ENCODE measurements at places on chromosomes 6 and 20. TPM values are rescaled to one million over a fixed set of nuclear protein-coding genes. Genes with fewer than 3 reads are reported as not detected.

Gene CST5
- total RNA-seq = not detected

GRCh38 chr20:5843054-5843592 lies 92.9 kb downstream of the SHLD1 start:
- H3K4me1 ChIP-seq = no peaks in the 10 kb centered on the region
- no peak overlapping the region for H3K4me3 ChIP-seq
- no peaks in the 10 kb centered on the region for H3K27me3 ChIP-seq
- no peak overlapping the region for H3K27ac ChIP-seq

DNA sequence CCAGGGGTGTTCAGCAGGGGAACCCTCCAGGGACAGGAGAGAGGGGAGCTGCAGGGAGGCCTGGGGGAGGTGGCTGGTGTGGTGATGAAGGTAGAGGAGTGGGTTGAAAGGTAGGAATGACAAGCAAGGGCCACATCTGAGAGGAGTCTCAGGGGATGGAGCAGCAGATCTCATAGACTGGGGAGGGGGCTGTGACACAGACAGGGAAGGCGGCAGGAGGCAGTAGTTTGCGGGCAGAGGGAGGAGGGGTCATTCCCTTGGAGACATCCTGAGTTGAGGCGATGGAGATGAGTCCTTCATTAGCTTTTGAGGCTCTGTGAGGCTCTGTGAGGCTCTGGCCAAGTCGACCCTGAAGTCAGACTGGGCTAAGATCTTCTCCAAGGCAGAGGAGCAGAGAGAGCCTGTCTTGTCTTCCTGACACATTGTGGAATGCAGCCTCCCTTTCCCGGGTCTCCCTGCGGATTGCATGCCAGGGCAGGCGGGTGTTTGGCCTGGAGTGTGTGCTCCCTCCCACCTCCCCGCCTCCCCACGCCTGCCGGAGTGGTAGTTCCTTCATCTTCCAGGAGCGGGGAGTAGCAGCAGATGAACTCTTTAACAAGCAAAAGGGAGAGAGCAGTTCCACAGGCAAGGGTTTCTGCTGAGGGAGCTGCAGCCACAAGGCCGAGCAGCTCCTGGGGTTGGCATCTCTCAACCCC lies 34.3 kb upstream of the MLN start:
- no peaks in the 10 kb centered on the region for H3K27me3 ChIP-seq
- H3K36me3 ChIP-seq = no peaks in the 10 kb centered on the region
- no peak overlapping the region for H3K27ac ChIP-seq
- no peak overlapping the region for H3K4me3 ChIP-seq
- H3K4me1 ChIP-seq = no peaks in the 10 kb centered on the region
- no peak for DNase-seq

Gene PRL
- not detected for total RNA-seq

Gene SNRPB
- 153 TPM for total RNA-seq

Gene TCP11
- total RNA-seq = not detected

GRCh38 chr20:8524101-8525016 lies 392.3 kb downstream of the PLCB1 start:
- H3K4me1 ChIP-seq = no peaks in the 10 kb centered on the region
- no peak overlapping the region for H3K27ac ChIP-seq
- H3K27me3 ChIP-seq = no peaks in the 10 kb centered on the region
- no peaks in the 10 kb centered on the region for H3K36me3 ChIP-seq
- H3K4me3 ChIP-seq = no peak overlapping the region
- no peak for DNase-seq

- H3K27me3 ChIP-seq = no peaks in the 10 kb centered on the region
- no peak for DNase-seq
- H3K36me3 ChIP-seq = no peaks in the 10 kb centered on the region
- no peak overlapping the region for H3K4me3 ChIP-seq
Observed at GRCh38 chr20:54435015-54435414, 40.4 kb upstream of the DOK5 start.

- H3K4me1 ChIP-seq = no peaks in the 10 kb centered on the region
- no peak overlapping the region for H3K27ac ChIP-seq
- no peaks in the 10 kb centered on the region for H3K27me3 ChIP-seq
- H3K4me3 ChIP-seq = no peak overlapping the region
Observed at GRCh38 chr6:118680452-118681095, 29.2 kb upstream of the CEP85L start.

DNA sequence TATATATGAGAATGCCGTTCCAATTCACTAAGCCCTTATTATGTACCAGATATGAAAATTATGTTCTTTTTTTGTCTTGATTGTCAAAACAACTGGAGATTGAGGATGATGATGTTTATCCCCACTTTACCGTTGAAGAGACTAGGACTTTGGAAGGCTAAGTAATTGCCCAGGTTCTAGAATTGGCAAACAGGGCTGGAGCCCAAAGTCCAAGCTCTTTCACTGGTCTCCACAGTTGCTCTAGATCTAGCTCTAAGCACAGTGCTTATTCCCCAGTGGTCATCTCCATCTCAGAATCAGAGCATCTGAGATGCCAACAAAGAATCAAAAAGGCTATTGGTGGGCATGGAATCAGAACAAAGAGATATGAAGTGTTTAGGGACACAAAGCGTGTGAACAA lies 215.3 kb upstream of the FOXA2 start:
- no peak for DNase-seq
- H3K27ac ChIP-seq = no peak overlapping the region
- no peak overlapping the region for H3K4me3 ChIP-seq

Gene PCMTD2
- 55.9 TPM for total RNA-seq

DNA sequence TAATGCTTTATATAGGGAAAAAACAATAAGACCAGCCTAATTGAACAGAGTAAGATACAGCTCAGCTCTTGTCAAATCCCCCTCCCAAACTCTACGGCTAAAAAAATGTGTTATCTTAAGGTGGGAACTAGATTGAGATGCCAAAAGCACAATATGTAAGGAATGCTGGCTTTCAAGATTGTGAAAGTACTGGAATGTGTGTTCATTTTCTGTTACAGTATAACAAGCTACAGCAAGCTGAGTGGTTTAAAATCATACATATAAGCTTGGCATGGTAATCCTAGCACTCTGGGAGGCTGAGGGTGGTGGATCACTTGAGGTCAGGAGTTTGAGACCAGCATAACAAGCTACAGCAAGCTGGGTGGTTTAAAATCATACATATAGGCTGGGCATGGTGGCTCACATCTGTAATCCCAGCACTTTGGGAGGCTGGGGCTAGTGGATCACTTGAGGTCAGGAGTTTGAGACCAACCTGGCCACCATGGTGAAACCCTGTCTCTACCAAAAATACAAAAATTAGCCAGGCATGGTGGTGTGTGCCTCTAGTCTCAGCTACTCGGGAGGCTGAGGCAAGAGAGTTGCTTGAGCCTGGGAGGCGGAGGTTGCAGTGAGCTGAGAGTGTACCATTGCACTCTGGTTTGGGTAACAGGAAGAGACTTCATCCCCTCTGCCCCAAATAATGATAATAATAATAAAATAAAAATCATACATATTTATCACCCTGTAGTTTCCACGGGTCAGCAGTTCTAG lies 297.7 kb downstream of the DOK5 start:
- H3K36me3 ChIP-seq = no peaks in the 10 kb centered on the region
- no peaks in the 10 kb centered on the region for H3K4me1 ChIP-seq
- no peaks in the 10 kb centered on the region for H3K27me3 ChIP-seq
- H3K27ac ChIP-seq = no peak overlapping the region

Gene ZNF184
- total RNA-seq = 3.4 TPM

Gene SAMD3
- 1.2 TPM for total RNA-seq

DNA sequence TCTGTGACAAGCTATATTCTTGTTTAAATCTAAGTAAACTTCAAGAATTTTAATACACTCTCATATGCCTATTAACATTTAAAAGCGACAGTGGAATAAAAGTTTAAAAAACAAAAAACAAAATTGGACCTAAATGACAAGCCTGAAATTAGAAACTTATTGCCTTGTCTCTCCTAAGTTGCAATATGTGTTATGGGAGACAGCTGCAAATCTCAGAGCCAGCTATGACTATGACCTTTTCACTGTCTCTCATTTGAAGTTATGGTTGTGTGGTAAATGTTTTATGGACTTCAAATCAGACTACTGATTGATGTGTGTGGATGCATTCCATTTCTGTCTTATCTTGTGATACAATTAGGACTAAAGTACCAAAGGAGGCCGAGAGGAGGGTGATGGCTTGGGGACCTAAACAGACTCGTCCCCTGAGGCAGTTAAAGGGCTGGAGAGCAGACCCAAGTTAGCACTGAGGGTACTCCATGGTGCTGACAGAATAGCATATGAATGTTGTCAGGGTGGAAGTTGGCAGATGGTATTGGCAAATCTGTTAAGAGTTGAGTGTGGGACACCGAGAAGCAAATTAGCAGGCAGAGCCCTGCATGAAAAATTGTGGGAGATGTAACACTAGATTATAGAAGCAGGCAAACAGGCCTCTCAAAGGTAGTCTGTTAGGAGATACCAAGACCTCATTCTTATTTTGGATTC lies 930.1 kb upstream of the MAN1A1 start:
- no peak overlapping the region for H3K27ac ChIP-seq
- H3K4me3 ChIP-seq = no peak overlapping the region
- no peak for DNase-seq
- no peaks in the 10 kb centered on the region for H3K27me3 ChIP-seq
- H3K4me1 ChIP-seq = no peaks in the 10 kb centered on the region

Gene ADGB
- total RNA-seq = not detected

Gene KCNG1
- total RNA-seq = 1.9 TPM

Gene PACRG
- total RNA-seq = 13.0 TPM

- H3K27ac ChIP-seq = no peak overlapping the region
- DNase-seq = no peak
- H3K36me3 ChIP-seq = no peaks in the 10 kb centered on the region
- no peaks in the 10 kb centered on the region for H3K27me3 ChIP-seq
Observed at GRCh38 chr6:116412270-116412669, 41.5 kb downstream of the DSE start.

- H3K27me3 ChIP-seq = no peaks in the 10 kb centered on the region
- peaks cover 15% of the 10 kb centered on the region for H3K4me1 ChIP-seq
- no peaks in the 10 kb centered on the region for H3K36me3 ChIP-seq
- H3K27ac ChIP-seq = peak overlapping the region; percentile 92
- no peak for DNase-seq
Observed at GRCh38 chr6:29943053-29943966, 978 bp downstream of the HLA-A start.

- H3K27me3 ChIP-seq = no peaks in the 10 kb centered on the region
- H3K4me1 ChIP-seq = peaks cover 3% of the 10 kb centered on the region
- no peak for DNase-seq
- H3K36me3 ChIP-seq = no peaks in the 10 kb centered on the region
- H3K27ac ChIP-seq = no peak overlapping the region
Observed at GRCh38 chr6:6916598-6916997, 191.2 kb upstream of the RREB1 start.

Gene SMPDL3A
- total RNA-seq = 8.0 TPM

Gene OTOR
- not detected for total RNA-seq

All from thoracic aorta (tissue), 2 donors.